ENCODE measurements at places on chromosomes 16 and 17.

DNA sequence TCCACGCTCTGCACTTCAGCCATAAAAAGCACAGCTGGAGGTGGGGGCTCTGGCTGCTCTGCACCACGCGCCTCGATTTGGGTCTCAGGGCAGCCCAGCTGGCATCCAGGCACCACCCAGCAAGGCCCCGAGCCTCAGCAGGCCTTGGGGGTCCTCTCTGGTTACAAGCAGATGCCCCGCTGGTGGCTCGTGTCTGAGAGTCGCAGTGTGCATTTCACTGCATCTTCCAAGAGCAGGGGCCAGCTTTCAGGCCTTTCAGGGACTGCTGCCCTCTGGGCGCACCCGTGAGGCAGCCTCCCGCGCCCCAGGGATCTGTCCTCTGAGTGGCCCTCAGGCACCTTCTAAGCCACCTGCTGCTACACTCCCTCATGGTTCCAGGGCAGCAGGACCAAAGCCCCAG, 25.5 kb downstream of the NDUFAF8 start:
- no peak for DNase-seq

- DNase-seq, result no peak
Measured at GRCh38 chr17:8572764-8573163, 57.8 kb downstream of the MYH10 start.

GRCh38 chr17:80109066-80109660, 7.8 kb downstream of the GAA start:
- no peak for DNase-seq

GRCh38 chr17:68277807-68278206, 13.1 kb downstream of the SLC16A6 start:
- DNase-seq, result no peak

DNA sequence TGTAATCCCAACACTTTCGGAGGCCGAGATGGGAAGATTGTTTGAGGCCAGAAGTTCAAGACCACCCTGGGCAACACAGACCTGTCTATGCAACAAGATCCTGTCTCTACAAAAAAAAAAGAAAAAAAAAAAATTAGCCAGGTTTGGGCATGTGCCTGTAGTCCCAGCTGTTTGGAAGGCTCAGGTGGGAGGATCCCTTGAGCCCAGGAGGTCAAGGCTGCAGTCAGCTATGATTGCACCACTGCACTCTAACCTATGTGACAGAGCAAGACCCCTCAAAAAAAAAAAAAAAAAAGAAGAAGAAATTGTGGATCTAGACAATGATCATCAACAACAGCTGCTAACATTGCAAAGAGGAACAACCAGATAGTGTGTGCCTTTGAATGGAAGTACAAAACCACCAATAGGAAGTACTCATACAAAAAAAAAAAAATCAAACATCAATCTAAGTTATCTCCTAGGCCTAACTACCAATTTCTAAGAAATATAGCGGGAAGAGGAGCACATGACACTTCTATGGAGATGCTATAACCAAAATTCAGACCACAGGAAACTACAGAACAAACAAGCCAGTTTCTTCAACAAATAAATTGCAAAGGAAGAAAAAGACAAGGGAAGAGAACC, 258.7 kb downstream of the MRTFB start:
- no peak for DNase-seq

Measured in fibroblast of skin of abdomen (primary cell).